Activated T-helper 17 cell treated with anti-CD3 and anti-CD28 coated beads, Interleukin-2, amount 50 U/mL, for 72 hours (primary cell): ENCODE measurements at places on chromosomes 1 and 21.

DNA sequence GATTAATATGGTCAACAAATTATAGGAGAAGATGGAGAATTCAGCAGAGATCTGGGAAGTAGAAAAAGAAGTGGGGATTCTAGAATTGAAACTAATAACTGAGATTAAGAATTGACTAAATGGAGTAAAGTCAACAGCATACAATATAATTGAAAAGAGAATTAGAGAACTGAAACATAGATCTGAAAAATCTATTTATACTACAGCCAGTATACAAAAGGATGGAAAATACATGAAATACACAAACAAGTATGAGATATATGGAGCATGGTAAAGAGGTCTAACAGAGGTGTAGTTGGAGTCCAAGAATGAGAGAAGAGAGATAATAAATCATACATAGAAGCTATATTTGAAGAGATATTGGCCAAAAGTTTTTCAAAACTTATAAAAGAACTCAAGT, 235.2 kb downstream of the FGGY start:
- no peak for ATAC-seq

GRCh38 chr1:87121711-87122163, 206.9 kb upstream of the LMO4 start:
- no peak for ATAC-seq

GRCh38 chr1:212035835-212036605, 472 bp downstream of the DTL start:
- ATAC-seq = peak; percentile 14

DNA sequence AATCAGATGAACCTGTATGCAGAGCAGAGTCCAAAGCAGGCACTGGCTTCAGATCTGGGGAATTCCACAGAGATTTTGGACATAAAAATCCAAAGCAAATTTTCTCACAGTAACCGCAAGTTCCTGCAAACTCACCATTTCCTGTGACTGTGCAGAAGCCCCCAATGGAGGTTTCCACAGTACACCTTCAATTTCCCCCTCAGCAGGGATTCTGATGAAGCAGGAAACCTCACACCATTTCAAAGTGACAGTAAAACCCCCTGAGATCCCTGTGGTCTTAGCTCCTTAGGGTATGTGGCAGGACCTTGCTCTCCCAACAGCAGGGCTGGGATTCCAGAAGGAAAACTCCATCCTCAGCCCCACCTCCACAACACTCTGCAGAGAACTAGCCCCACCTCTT, 6.0 kb upstream of the TGFBR3 start:
- no peak for ATAC-seq

DNA sequence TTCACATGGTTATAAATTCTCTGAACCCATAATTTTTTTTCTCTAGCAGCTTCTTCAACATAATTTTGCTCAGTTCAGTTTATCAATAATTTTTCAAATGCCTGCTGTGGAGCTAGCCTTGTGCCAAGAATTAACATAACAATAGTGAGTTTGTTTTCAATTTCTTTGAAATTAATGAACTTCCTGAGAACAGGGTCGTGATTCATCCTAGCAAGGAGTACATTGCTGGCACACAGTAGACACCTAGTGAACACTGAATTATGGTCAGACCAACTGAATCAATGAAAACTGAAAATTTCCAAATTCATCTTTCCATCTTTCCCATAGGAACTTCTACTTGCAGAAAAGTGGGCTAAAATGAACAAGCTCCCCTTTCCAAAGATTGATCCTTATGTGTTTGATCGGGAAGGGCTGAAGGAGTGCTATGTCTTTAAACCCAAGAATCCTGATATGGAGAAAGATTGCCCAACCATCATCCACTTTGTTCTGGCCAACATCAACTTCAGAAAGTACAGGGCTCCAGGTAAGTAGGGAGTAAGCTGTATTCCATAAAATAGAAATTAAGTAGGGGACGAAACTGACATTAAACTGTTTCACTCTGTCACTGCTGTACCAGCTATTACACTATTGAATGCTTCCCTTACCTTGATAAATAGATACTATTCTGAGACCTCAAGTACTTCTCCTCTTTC, 148.7 kb downstream of the PLA2G4A start:
- ATAC-seq = no peak

DNA sequence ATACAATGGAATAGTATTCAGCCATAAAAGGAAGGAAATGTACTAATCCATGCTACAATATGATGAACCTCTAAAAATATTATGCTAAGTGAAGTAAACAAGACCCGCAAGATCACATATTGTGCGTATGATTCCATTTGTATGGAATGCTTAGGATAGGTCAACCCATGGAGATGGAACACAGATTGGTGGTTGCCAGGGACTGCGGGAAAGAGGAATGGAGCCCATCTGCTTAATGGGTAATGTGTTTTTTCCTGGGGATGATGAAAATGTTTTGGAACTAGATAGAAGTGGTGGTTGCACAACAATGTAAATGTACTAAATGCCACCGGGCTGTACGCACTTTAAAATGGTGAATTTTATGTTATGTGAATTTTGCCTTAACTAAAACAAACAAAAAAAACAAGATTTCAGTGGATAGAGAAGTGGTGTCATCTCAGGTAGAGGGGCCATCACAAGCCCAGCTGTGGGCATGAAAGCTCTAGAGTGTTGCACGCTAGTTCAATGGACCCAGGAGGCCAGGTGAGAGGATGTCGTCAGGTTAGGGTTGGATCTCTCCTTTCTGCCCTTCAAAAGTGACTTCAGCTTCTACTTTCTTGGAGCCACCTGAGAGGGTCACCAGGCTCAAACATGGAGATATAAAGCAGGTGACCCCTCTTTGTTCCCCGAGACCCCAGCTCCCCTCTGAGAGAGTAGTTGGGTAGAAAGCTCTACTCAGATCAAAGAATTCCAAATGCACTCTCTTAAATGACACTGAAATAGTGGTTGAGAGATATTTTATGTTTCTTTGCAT, 2.5 kb downstream of the C1orf115 start:
- ATAC-seq = no peak

- peak; percentile 84 for ATAC-seq
Observed at GRCh38 chr1:37822906-37823815, 15.2 kb upstream of the YRDC start.

DNA sequence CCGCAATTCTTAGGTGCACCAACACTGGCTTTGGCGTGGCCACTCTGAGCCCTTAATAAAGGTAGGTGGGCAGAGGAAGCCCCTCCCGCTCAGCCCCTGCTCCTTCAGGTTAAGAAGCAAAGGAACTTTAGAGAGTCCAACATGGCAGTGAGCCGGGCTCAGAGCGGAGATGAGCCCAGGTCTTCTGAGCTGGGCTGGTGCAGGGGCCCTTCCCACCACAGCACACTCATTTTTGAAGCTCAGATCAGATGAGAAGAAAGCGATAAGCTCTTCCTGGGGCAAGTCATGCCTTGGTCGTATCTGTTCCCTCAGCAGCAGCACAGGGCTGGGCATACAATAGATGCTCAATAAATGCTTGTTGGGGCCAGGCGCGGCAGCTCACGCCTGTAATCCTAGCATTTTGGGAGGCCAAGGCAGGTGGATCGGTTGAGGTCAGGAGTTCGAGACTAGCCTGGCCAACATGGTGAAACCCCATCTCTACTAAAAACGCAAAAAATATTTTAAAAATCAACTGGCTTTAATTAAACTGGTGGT, 51.1 kb upstream of the TARDBP start:
- peak; percentile 10 for ATAC-seq

DNA sequence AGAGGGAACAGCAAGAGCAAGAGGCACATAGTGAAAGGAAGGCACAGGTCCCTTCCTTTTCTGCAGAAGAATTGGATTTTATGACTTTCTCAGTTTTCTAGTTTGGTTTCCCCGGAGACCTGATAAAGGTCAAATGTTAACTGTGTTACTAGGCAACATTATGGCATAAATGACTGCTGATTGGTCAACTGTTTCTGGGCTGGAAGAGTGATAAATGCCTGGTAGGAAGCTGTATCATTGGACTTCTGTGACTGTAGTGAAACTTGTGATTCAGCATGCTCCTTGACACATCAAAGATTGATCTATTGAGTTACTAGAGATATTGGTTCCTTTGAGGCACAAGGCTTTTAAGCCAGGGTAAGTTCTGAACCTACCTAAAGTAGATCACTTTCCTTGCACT, 55.7 kb downstream of the LRRC8C start:
- ATAC-seq = peak; percentile 66

- no peak for ATAC-seq
Observed at GRCh38 chr1:88060750-88061491, 623.2 kb upstream of the PKN2 start.

DNA sequence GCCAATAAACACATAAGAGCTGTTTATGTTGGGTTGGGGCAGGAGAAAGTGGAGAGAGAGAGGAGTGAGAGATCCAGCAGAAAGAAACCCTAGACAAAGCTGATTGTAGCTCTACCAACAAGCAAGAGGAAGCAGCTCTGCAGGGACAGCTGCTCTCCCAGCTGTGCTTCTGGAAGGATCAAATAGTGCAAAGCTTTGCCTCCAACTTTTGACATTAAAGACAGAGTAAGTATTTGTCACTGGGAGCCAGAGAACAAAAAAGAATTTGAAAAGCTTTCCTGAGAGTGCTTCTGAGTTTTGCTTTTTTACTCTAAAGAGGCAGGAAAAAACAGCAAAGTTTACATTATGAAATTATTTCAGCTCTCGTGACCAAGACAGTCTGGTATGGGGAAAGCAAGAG, 28.5 kb upstream of the C1orf198 start:
- no peak for ATAC-seq

DNA sequence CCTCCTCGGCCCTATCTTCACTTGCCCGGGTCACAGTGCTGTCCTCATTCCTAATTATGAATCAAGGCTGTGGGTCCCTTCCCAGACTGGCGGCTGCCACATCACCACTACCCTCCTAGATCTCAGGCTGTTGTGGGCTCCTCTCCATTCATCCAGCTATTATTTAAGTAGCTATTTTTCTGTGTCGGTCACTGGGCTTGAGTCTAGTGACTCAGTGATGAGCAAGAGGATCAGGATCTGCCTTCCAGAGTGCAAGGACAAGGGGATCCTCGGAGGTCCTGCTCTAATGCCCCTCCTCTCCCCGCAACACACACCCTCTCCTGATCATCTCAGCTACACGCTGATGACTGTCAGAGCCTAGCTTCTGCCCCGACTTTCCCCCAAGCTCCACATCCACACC, 34.1 kb downstream of the CDCP2 start:
- no peak for ATAC-seq

DNA sequence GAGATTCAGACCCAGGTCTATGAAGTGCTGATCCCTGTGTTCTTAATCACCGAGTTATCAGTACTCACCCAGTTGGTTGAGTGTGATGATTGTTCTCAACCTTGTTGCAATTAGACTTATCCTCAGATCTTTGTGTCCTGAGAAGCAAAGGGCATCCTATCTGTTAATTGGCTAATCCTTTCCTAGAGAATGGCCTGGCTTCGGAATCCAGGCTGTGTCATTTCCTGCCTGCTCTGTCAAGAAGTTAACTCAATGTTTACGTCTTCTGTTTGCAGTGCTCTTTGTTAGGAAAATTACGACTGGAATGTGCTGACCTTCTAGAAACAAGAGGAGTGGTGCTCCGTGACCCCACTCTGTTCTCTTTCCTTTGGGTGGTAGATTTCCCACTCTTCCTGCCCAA, 14.7 kb downstream of the GAS5 start:
- ATAC-seq = no peak

DNA sequence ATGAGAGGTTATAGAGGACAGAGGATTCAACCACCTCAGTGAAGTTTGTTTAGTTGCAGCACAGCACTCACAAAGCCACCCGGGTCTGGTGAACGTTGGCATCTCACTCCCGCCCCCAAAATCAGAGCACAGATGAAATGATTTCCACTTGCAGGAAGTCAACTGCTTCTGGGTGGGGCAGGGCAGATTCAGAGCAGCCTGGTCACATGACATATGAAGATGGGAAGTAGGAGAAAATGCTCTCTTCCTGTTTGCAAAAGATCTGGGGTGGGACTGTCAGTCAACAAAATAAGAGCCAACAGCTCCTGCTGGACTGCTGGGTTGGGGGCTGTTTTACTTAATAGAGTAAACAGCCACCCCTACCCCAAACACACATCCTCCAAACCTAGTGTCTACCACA, 43.2 kb downstream of the LRRC71 start:
- ATAC-seq = peak; percentile 78

DNA sequence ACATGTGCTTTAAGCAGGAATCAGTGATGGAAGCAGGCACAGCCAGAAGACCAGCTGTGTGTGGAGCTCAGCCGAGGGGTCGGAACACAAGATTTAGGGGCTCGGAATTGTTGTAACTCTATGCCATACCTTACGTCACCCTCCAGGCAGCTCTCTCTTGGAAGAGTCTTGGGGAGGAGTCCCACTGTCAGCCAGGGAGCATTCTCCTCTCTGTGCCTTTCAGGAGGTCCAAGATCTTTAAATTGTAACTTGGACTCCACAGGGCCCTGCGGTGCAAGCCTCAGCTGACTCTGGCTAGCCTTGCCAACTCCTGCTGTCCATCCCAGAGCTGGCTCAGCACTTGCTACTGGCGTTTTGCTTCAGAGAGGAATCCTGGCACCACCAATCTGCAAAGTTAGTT, 26.4 kb upstream of the ROR1 start:
- ATAC-seq = no peak

DNA sequence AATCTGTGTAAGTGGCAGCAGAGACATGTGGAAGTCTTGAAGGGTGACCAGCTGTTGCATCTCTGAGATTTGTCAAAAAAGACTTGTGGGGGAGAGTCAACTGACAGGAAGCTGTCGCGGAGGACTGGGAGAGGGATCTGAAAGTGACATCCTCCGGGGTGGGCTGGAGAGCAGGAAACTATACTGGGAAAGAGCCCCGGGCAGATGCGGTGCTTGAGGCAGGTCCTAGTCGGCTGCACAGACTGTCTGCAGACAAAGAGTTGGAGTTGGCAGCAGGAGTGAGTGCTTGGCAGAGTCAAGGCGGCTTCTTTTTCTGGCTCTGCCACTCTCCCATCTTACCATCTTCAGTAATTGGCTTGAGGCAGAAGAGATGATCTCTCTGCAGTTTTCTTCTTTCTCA, 294.0 kb upstream of the C1orf87 start:
- ATAC-seq = no peak

- no peak for ATAC-seq
Observed at GRCh38 chr1:44220001-44220751, 6.9 kb downstream of the DMAP1 start.

DNA sequence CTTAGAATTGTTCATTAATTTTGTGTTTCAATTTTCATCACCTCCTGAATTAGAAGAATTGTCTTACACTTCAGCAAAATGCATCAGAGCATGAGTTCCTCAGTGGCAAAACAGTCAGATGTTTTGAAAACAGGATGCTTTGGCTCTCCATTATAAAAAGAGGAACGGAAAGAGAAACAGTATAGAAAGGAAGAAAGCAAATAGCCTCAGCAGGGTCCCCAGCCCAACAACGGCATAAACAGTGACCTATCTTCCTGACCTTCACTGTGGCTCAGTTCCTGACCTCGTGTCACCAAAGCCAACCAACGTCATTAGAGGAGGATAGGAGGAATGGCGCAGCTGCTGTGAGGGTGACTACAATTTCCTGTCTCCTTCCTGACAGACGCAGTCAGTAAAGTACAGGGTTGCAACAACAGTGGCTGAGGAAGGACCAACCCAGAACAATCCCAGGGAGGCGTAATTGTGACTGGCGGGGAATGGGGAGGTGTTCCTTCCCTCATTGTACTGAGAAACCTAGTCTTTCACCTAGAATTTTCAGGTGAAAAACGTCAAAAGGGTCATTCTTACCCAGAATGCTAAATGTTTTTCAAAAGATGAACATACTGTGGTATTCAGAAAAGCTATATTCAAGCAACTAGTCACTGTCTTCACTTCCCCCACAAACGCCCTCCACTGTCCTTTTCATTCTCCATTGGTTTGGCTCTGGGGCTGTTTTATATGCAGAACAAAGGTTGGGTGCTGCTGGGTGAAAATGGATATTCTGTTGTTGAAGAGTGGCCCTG, 197.9 kb upstream of the SGIP1 start:
- ATAC-seq = peak; percentile 82
